ENCODE measurements at places on chromosomes 2 and 18. TPM values are rescaled to one million over a fixed set of nuclear protein-coding genes. Genes with fewer than 3 reads are reported as not detected.

DNA sequence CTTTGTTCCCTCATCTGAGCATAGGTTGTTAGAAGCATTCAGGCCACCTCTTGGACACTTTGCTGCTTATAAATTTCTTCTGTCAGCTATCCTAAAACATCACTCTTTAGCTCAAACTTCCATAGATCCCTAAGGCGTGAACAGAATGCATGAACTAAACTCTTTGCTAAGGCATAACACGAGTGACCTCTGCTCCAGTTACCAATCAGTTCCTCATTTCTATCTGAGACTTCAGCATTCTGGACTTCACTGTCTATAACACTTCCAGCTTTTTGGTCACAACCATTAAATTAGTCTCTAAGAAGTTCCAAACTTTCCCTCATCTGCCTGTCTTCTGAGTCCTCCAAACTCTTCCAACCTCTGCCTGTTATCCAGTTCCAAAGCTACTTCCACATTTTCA is 8.3 kb upstream of the VWA3B start:
- no peak overlapping the region for H3K27ac ChIP-seq
- H3K4me1 ChIP-seq = no peaks in the 10 kb centered on the region
- no peaks in the 10 kb centered on the region for H3K36me3 ChIP-seq
- no peak overlapping the region for H3K4me3 ChIP-seq
- no peak for DNase-seq

DNA sequence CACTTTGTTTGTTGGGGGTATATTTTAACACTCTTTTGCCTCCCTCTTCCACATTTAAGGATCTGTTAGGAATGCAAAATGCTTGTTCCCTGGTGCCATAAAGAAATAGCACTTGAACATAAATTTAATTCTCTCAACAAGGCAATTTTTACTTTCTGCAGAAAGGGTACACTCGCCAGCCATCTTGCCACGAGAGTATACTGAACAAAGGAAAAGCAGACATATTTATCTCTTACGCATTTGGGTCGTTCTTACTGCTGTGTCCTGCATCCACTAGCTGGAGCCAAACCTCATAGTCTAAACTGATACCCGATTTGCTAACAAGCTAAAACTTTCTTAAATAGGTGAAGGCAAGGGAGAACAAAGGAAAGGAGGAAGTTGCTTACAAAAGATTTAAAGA is 129.5 kb downstream of the B3GNT2 start:
- no peaks in the 10 kb centered on the region for H3K27me3 ChIP-seq
- no peak overlapping the region for H3K27ac ChIP-seq
- no peak overlapping the region for H3K4me3 ChIP-seq
- DNase-seq = no peak

GRCh38 chr2:65075605-65076344 is 19.6 kb downstream of the CEP68 start:
- peaks cover 25% of the 10 kb centered on the region for H3K36me3 ChIP-seq
- no peak overlapping the region for H3K4me3 ChIP-seq
- peak overlapping the region; percentile 87 for H3K27ac ChIP-seq

DNA sequence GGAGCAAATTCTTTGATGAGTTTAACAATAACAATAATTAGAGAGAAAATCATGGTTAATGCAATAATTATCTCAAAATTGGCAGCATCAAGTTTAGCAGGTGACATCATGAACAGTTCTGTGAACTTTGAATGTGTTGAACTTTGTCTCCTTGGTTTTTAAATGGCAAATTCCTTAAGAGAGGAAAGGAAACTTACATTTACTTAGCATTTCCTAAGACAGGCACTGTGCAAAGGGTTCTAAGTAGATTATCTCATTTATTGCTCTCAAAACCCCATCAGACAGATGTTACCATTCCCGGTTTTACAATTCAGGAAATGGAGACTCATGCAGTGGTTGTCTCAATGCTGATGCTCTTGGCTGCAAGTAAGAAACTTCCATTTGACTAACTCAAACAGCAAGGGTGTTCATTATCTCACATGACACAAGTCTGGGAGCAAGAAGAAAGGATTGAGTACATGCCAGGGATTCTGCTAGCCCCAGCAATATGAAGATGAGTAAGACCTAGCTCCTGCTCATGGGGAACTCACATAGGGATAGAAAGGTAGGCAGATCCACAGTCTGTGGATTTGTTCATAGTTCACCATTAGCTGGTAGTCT is 81.3 kb upstream of the ITGA6 start:
- no peaks in the 10 kb centered on the region for H3K27me3 ChIP-seq
- DNase-seq = no peak
- peaks cover 11% of the 10 kb centered on the region for H3K4me1 ChIP-seq
- peaks cover 4% of the 10 kb centered on the region for H3K36me3 ChIP-seq
- H3K27ac ChIP-seq = no peak overlapping the region
- no peak overlapping the region for H3K4me3 ChIP-seq

GRCh38 chr18:47050468-47050867 is 15.0 kb upstream of the ELOA2 start:
- no peak overlapping the region for H3K4me3 ChIP-seq
- H3K27ac ChIP-seq = no peak overlapping the region
- DNase-seq = no peak
- no peaks in the 10 kb centered on the region for H3K4me1 ChIP-seq

DNA sequence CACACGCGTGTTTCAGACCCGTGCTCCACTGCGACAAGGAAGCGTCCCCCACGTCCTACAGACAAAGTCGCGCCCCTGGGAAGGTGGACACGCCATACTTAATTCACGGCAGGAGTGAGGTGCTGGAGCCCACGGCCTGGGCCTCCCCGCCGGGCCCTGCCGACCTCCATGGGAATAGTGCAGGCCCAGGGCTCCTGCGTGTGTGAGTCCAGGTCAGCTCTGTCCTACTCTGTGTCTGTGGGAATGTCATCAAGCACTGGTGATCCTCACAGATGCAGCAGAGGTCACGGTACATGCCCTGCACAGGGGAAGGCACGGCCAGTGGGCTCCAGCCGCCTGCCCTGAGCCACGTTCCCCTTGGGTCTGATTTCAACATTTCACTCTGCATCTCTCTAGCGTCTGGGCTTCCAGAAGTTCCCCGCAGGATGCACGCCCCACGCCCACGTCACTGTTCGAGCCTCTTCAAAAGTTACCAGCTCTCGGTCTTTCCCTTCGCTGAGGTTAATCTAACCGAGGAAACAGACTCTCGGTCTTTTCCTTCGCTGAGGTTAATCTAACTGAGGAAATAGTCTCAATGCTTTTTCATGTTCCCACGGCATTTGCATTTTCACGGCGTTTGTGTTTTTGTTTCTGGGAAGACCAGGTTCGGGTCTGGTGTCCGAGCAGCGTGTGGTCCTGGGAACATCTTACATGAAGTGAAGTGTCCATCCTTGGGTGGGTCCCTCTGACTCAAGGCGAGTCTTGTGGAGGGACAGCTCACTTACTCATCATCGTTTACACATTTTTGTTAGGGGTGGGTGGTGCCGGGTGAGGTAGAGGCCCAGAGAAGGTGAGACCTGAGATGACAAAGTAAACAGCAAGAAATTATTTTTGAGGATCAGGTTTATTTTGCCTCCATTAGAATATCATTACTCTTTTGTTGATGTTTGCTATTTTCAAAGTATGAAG is 157.3 kb upstream of the ALKAL2 start:
- no peaks in the 10 kb centered on the region for H3K36me3 ChIP-seq
- peaks cover 2% of the 10 kb centered on the region for H3K4me1 ChIP-seq
- H3K4me3 ChIP-seq = no peak overlapping the region
- no peak overlapping the region for H3K27ac ChIP-seq

DNA sequence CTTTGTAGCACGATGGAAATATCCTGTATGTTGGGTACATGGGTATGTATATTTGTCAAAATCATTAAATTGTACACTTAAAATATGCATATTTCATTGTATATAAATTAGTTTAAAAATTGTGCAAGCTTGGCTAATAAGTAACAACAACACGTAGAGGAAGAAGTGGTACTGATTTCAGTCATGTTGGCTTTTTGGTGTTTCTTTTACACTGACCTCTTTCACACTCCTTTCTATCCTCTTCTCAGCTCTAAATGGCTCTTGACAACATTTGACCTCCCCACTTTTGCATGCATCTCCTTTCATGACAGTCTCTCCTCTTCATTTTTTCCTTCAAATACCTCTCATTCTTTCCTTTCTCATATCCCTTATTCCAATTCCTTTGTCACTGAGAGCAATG is 801.4 kb upstream of the ZEB2 start:
- peaks cover 15% of the 10 kb centered on the region for H3K4me1 ChIP-seq
- H3K36me3 ChIP-seq = no peaks in the 10 kb centered on the region
- no peak overlapping the region for H3K4me3 ChIP-seq

GRCh38 chr2:210620456-210620855 is 64.1 kb downstream of the CPS1 start:
- no peak overlapping the region for H3K4me3 ChIP-seq
- H3K36me3 ChIP-seq = no peaks in the 10 kb centered on the region
- H3K27ac ChIP-seq = no peak overlapping the region
- peaks cover 1% of the 10 kb centered on the region for H3K4me1 ChIP-seq
- H3K27me3 ChIP-seq = no peaks in the 10 kb centered on the region
- no peak for DNase-seq

GRCh38 chr2:223696719-223697118 is 94.6 kb upstream of the SCG2 start:
- no peak overlapping the region for H3K4me3 ChIP-seq
- peak overlapping the region; percentile 65 for H3K27ac ChIP-seq
- no peaks in the 10 kb centered on the region for H3K36me3 ChIP-seq

- H3K27ac ChIP-seq = no peak overlapping the region
- peaks cover 6% of the 10 kb centered on the region for H3K27me3 ChIP-seq
- H3K36me3 ChIP-seq = no peaks in the 10 kb centered on the region
- no peaks in the 10 kb centered on the region for H3K4me1 ChIP-seq
- DNase-seq = no peak
Measured at GRCh38 chr2:126832014-126832413, 66.7 kb upstream of the TEX51 start.

GRCh38 chr2:241432824-241433448 is 75.4 kb downstream of the STK25 start:
- no peaks in the 10 kb centered on the region for H3K4me1 ChIP-seq
- H3K4me3 ChIP-seq = no peak overlapping the region
- H3K36me3 ChIP-seq = peaks cover 45% of the 10 kb centered on the region

- H3K36me3 ChIP-seq = no peaks in the 10 kb centered on the region
- no peak overlapping the region for H3K27ac ChIP-seq
- no peak for DNase-seq
- no peak overlapping the region for H3K4me3 ChIP-seq
Measured at GRCh38 chr2:72035518-72036172, 112.0 kb downstream of the CYP26B1 start.

The CHRNG gene
- not detected for total RNA-seq

The ELP2 gene
- 131 TPM for total RNA-seq

The STON1 gene
- 35.0 TPM for total RNA-seq

Measured in mesothelial cell of epicardium (in vitro differentiated cells).